WERI-Rb-1 (cell line): ENCODE measurements at places on chromosomes 2 and 18.

- no peak for DNase-seq
These were observed 50.6 kb upstream of the YWHAQ start for GRCh38 chr2:9681427-9681817.

DNA sequence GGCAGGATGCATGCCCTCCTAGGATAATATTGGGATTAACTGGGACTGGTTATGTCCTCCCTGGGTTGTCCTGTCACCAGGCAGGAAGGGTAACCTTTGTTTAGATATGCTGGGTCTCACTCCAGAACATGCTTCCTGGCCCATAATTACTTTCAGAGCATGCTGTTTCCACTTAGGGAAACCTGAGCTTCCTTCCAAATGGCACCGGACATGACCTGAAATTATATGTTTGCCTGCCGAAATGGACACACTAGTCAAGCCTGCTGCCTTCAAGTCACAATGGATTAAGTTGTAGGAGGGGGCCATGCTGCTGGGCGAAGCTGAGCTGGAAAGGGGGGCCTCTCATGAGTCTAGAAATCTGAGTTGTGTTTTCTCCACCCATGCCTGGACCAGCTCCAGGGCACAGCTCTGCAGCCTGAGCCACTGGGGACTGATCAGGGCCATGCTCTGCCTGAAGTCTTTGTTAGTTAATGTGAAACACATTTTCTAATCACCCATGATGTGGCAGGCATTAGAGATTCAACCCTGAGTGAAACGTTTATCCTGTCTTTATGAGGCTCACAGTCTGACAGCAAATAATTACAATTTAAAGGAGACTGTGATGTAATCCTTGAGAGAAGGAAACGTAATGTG is 273.3 kb downstream of the TNS1 start:
- DNase-seq = peak; percentile 51

DNA sequence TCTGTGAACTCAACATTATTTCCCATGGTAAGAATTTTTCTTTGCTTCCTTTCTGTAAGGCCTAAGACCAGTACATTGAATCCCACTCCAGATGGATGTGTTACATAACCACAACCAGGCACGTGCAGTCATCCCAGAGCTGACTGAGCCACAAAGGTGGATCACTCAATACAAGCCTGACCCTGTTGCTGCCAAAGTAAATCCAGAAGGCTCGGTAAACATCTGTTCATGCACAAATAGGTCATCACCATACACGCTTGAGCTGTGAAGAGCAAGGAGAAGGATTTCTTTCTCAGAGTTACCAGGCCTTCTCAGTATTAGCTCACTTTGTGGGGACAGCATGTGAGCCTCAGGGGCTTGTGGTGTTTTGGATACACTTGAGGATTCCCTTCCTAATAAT is 791.4 kb upstream of the FANCL start:
- DNase-seq = no peak

DNA sequence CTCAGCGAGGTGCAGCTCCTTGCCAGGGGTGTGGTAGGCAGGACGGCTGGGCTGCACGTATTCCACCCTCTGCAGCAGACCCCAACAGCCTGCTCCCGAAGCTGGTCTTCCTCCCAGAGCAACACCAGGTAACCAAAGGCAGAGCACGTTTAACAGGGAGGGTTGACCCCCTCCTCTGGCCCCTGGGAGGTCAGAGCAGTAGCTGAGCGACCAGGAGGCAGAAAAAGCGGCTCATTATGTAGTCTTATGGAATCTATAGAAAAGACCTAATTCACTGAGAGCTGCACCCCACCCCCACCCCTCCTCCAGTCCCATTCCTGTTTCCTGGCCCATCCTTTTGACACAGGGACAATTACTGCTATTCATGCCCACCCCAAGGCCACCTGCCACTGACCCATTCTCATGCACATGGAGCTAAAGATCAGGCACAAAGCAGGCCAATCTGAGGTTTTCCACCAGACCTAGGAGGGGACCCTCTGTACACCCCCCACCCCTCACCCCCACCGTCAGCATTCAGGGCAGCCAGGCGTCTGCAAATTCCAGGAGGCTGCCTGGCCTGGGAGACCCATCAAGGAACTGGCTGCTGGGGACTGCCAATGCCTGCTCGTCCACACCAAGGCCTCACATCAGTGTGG is 60.9 kb upstream of the FZD7 start:
- DNase-seq = no peak

DNA sequence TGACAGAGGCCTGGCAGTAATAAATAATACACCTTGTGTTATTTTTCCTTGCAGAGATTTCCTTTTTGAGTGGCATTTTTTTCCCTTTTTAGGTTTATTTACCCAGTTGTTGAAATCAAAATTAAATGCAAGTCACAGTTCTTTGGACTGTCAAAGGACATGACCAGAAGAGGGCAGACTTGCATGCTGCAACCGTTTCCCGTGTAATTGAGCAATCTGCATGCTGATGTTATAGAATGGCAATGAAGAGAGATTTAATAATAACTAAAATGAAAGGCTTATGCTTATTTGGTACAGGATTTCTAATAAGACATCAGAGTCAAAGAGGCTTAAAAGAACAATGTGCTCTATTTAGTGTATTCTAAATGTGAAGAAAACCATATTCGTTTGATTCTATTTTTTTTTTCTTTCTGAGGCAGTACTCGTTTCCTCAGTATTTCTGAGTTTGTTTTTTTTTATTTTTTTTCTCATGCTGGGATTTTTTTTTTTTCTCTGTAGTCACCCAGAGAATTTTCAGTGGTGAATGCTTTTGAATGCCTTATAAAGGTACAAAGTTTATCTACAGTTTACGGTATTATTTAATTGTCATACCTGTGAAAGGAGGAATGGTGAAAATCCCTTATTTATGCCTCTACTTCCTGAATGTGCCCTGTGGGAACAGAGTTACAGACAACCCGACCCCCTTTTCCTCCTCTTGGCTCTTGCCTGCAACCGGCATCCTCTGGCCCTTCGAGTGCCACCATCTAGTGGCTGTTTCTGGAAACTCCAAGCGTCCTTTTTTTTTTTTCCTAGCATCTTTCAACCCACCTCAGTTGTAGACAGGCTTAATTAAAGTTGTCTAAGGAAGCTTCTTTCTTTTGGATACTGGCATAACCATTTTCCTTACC is 368.5 kb downstream of the LRRTM1 start:
- peak; percentile 73 for DNase-seq

GRCh38 chr2:239269173-239269885 is 131.5 kb downstream of the HDAC4 start:
- DNase-seq = no peak

- DNase-seq = no peak
These were observed 43.0 kb downstream of the RAB27B start for GRCh38 chr18:54871231-54871630.

GRCh38 chr2:45280794-45281193 is 271.5 kb upstream of the SIX2 start:
- no peak for DNase-seq

GRCh38 chr2:23292024-23292423 is 93.0 kb upstream of the KLHL29 start:
- DNase-seq = peak; percentile 28

GRCh38 chr2:33706410-33706809 is 107.3 kb upstream of the FAM98A start:
- no peak for DNase-seq

DNA sequence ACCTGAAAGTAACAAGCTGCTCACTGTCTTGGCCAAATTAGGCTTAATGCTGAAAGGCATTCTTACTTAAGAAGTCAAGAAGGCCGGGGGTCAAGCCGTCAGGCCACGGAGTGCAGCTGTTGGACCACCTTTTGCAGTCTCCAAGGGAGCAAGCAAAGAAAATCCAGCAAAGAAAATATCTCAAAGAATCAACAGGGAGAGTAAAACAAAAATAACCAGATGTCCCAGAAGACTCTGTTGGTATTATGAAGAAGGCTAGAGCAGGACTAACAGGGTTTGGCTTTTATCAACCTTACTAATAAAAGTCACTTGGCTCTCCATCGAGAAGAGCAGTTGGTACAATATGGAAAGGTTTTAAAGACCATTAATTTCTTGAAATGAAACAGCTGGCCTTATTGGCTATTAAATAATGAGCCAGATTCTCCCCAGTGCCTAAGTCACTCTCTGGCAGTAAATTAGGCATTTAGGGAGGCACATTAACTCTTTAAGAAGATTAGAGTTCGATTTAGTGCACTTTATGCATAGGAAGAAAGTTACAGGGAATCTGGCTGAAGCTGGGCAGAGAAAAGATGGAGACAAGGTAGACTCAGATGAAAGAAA is 110.8 kb upstream of the NRP2 start:
- peak; percentile 20 for DNase-seq
